Natural killer cell treated with Interleukin-12 subunit alpha and Interleukin-12 subunit beta and Interleukin-15 and Interleukin-18, amount 100 ng/mL, for 72 hours (primary cell): ENCODE measurements at places on chromosomes 2 and 18. TPM values are rescaled to one million over a fixed set of nuclear protein-coding genes. Genes with fewer than 3 reads are reported as not detected.

GRCh38 chr2:10454505-10454904, 6.4 kb upstream of the ODC1 start:
- DNase-seq, result no peak

- DNase-seq, result no peak
Observed at GRCh38 chr18:58896734-58897508, 32.2 kb downstream of the ZNF532 start.

Gene PTGR3
- 23.0 TPM for total RNA-seq

Gene AQP12B
- not detected for total RNA-seq

DNA sequence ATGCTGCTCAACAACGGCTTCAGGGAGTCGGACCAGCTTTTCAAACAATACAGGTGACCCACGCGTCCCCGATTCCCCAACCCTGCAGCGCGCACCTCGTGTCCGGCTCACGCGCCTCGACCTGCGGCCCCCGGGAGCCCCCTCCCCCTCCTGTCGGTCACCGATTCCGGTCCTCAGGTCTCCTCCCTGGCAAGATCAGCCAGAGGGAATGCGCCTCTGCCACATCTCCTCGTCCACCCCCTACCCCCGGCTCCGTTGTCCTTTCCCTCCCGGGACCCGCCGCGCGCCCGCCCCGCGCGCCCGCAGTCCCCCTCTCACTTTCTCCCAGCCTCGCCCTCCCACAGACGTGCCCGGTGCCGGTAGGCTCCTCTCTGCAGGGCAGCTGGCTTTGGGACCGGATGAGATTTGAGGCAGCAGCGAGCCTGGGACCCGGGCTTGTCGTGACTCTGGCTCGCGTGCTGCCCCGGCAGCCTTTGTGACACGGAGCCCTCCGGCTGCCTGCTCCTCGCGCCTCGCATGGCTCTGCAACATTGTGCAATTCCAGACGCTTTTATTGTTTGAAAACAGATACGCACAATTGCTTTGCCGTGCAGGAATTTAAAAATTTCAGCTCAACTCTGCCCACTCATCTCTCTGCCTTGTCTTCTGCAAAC, 558 bp downstream of the TTC39C start:
- DNase-seq, result peak; percentile 80
